ENCODE measurements at places on chromosomes 3 and 15.
A peak's percentile ranks its signal among the peaks of the same experiment; 100 is the strongest.

- DNase-seq = no peak
Observed at GRCh38 chr3:29478611-29479010, 197.7 kb downstream of the RBMS3 start.

- no peak for DNase-seq
Observed at GRCh38 chr3:182327196-182327681, 466.1 kb upstream of the ATP11B start.

DNA sequence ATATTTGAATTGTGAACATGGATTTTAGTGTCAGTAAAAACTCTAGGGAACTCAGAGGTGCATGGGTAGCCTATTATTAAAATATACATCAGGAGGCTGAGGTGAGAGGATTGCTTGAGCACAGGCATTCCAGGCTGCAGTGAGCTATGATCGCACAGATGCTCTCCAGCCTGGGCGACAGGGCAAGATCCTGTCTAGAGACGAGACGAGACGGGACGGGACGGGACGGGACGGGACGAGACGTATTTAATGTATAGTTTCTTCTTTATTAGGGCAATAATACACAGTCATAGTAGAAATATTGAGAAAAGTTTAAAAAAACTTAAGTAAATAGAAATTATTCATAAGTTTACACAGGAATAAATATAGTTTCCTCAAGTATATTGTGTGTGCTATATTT is 89.3 kb downstream of the DIPK2A start:
- no peak for DNase-seq

GRCh38 chr3:16178628-16178988 is 4.1 kb downstream of the GALNT15 start:
- no peak for DNase-seq

DNA sequence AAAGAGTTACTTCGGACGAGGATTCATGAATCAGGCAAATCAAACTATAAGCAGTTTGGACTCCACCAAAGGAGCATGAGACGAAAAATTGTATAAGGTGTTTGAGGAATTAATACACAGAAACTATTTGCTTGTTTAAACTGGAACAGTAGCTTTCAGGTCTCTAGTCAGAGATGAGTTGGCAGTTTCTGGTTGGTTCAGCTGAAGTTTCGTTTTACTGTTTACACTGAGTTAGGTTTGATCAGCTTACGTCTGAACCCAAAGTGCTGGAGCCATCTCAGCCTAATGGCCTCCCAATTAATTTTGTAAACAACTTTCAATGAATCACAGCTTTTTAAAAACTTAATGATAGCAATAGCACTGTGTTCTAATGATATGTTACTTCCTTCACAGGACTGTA is 703.7 kb downstream of the NLGN1 start:
- no peak for DNase-seq

- DNase-seq = no peak
Observed at GRCh38 chr15:81595752-81596151, 221.7 kb upstream of the TMC3 start.

DNA sequence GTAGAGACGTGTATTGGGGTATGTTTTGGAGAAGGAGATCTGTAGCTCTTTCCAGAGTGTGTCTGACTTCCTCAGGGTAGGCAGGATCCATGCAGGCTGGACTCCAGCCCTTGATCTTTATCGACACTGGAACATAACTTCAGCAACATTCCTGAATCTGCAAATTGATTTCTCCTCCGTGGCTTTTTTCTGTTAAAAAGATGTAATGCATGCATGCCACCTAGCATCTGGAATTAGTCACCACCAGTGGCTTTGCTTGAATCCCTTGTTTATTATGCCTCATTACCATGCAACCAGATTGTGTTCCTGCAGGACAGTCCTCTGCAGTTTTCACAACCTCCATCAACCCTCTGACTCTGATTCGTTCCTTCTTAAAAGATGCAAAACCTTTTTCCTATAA is 86.1 kb downstream of the CCNL1 start:
- DNase-seq = no peak

- peak; percentile 31 for DNase-seq
Observed at GRCh38 chr3:17035033-17035432, 150.3 kb downstream of the PLCL2 start.

DNA sequence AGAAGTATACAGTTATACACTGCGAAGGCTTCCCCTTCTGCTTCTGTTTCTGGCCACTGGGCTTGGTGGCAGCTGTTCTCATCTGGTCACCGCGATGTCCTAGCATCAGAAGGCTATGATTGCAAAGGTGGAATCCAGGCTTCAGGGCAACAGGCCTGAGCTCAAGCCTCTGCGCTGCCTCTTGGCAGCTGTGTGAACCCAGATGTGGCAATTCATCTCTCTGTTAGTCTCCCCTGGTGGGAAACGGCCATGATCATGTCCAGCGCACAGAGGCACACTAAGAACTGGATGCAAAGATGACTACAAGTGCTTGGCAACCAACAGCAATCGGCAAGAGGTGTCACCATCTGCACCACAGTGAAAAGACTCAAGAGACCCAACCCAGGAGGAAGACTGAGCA is 78.9 kb downstream of the PCSK6 start:
- no peak for DNase-seq

GRCh38 chr15:20659265-20659664 is 117.7 kb upstream of the GOLGA6L6 start:
- no peak for DNase-seq

- no peak for DNase-seq
Observed at GRCh38 chr15:36729418-36729817, 150.0 kb downstream of the CDIN1 start.

GRCh38 chr15:74573987-74574386 is 33.0 kb downstream of the ARID3B start:
- no peak for DNase-seq

DNA sequence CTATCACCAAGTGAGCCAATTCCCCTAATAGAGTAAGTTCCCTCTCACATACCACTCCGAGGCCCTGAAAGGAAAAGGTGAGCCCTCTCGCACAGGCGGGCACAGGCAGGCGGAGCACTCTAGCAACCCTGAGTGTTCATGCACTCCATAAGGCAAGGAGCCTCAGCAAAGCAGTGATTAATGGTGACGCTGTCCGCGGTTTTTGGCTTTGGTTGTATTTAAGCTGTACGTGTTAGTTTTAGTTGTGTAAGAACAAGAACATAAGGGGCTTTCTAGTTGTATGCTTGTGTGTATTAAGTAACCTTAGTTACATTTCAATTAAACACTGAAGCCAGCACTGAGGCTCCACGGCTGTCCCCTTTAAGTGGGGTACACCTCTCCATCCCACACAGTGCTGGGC is 33.1 kb downstream of the KLHL25 start:
- DNase-seq = no peak

DNA sequence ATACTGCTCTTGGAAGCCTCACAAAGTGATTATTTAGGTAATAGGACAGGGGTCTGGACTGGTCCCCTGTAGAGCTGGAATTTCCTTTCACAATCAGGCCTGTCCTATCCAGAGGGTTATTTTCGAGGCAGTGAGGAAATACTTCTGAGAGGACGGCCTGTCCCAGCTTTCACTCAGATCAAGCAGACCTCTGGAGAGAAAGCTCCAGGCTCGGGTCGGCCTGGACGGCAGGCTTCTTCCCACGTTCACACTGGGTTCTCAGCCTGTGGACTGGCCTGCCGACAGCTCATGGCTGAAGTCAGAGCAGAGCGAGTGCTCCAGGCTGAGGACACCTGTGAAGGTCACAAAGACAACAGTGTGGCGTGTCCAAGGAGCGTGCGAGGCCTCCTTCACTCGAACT is 405.3 kb downstream of the VPS13C start:
- no peak for DNase-seq

DNA sequence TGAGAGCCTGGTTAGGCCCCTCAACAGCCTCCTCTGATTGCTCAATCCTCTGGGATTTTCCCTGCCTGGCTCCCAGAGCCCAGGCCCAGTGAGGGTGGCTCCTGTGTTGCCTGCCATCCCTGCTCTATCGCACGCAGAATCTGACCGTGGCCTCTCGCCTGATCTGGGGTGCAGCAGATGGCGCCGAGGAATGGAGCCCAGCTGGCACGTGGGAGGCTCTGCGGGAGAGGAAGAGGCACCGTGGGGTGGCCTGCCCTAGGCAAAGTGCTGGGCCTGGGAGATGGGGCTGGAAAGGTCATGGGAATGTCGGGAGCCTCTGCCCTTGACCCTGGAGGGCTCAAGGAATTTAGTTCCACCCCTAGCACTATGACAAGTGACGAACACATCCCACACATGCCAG is 10.3 kb downstream of the SV2B start:
- DNase-seq = no peak

DNA sequence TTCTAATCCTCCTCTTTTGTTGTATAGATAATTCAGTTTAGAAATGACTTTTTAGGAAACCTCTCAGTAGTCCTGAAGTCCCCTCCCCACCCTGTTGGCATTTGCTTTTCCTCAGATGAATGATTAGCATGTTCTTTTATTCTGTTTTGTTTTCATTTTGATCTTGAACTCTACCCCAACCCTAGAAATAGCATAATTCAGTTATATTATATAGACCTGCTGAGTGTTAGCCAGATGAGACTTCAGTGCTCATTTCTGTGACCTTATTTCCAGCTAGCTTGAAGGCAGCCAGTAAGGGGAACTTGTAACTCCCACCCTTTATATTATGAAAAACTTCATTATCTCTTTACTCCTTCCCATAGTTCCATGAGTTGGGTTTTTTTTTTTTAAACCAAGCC is 41.2 kb downstream of the SNRK start:
- no peak for DNase-seq

GRCh38 chr3:55868347-55868746 is 381.2 kb upstream of the WNT5A start:
- DNase-seq = no peak

DNA sequence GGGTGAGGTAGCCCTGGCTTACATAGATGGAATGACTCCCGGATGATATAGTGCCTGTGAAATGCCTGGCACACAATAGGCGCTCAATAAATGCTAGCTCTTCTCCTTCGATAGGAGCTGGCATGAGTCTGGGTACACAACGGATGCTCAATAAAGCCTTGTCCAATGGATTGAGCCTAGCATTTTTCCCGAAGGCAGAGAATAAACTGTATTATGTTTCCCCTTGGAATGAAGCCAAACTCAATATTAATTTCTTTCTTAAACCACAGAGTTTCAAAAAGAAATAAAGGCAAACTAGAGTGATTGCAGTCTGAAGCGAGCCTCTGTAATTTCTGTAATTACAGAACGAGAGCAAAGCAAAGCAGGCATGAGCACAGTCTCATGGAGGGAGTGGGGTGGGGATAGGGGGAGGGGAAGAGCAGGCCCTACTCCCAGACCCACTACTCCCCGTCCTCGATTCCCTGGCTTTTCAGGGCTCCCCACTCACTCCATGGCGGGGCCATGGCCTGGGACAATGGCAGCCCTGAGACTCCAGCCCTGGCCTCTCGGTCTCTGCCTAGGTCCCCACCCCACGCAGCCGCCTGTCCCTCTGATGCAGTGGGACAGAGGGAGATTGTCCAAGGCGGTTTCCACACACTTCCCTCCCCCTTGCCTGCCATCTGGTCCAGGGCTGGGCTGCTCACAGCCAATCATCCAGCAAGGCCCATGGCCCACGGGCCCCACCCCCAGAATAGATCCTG is 18.0 kb downstream of the SLC6A1 start:
- DNase-seq = no peak

- DNase-seq = no peak
Observed at GRCh38 chr3:8237893-8238292, 263.7 kb upstream of the LMCD1 start.

DNA sequence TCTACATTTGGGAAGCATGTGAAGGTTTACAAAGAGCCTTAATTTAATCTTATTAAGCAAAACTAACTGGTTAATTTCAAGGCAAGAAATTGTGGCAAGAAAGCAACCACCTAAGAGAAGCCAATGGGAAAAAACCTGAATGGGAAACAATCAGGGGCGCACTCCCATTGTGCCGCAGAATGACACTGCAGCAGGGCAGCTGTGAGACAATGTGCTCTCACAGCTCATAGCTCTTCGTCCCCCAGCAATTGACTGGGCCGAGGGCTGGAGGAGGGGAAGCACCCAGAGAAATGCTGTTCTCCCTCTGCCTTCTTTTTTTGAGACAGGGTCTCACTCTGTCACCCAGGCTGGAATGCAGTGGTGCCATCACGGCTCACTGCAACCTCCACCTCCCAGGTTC is 93.3 kb upstream of the RAD18 start:
- no peak for DNase-seq

- DNase-seq = no peak
Observed at GRCh38 chr3:197338586-197338985, 40.2 kb upstream of the DLG1 start.

DNA sequence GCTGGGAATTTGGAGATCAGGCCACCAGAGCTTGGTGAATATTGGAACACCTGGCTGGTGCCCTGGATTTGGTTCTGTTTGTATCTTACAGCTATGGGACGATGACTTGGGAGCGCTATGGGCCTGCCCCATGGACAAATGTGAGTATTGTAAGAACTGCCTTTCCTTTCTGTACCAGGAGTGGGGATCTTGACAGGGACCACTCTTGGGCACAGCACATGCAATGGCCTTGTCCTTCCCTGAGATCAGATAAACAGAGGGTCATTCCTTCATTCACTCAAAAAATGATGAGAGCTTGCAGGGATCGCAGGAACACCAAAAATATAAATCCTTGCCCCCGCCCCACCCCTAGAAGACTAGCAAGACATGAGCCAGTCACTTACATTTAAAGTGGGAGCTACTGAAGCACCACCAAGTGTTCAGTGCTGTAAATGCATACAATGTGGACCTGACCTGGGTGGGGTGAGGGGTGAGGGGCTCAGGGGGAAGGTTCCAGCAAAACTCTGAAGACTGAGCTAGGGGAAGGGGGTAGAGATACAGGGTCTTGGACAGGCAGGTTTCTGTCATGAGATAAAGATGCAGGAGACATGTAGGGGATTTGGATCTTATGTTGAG is 2.7 kb upstream of the CRELD1 start:
- no peak for DNase-seq

GRCh38 chr15:79724312-79724711 is 172.5 kb downstream of the MTHFS start:
- DNase-seq = no peak

- DNase-seq = no peak
Observed at GRCh38 chr15:101579631-101580163, 72.5 kb downstream of the TM2D3 start.

DNA sequence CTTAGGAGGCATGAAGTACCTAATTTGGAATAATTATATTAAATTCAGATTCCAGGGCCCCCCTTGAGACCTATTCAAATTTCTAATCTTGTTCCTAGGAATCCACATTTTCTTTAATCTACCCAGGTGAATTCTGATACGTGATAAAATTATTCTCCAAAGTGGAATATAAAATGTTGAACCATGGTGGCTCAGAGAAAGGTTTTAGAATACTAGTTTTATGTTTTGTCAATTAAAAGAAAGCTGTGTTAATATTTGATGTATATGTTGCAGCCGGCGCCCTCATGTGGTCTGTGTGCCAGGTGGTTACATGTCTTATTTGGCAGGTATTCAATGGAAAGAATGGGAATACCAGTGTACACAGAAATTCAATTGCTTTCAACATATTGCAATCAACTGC is 321.8 kb downstream of the FEZF2 start:
- no peak for DNase-seq

DNA sequence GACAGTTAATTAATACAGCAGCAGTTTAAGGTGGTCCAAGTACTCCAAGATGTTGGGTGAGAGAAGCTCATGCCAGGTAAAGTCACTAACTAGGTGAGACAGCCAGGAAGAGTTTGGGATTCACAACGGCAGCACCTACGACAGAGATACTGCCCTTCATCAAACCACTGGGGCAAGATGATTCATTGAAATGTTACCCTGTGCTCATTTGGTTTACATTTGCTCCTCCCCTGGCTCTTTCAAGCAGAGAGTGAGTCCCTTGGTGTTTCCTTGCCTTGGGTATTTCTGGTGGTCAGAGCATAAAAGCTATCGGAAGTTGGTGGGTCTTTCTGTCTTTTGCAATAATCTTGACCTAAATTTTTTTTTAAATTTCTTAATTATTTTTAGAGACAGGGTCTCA is 19.9 kb upstream of the PDE8A start:
- no peak for DNase-seq

GRCh38 chr15:31970007-31970406 is 60.3 kb upstream of the CHRNA7 start:
- no peak for DNase-seq

All from HL-60 (cell line).